ENCODE measurements at places on chromosomes 2 and 18.
A peak's percentile ranks its signal among the peaks of the same experiment; 100 is the strongest.

DNA sequence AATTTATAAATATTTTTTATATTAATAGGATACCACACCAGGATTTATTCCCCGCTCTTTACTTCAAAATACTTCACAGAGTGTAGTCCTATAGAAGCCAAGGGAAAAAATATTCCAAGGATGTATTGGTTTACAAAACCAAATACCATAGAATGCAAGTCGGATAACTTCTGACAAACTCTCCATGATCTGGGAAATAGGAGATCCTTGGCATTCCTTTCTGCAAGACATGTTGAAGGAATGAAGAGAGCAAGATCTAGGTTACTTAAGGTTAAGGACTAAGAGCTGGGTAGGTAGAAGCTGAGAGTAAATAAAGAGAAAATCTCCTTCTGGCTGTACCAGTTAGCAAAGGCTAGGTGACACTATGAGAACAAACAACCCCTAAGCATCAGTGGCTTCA is 141.2 kb downstream of the LRATD1 start:
- DNase-seq: no peak

DNA sequence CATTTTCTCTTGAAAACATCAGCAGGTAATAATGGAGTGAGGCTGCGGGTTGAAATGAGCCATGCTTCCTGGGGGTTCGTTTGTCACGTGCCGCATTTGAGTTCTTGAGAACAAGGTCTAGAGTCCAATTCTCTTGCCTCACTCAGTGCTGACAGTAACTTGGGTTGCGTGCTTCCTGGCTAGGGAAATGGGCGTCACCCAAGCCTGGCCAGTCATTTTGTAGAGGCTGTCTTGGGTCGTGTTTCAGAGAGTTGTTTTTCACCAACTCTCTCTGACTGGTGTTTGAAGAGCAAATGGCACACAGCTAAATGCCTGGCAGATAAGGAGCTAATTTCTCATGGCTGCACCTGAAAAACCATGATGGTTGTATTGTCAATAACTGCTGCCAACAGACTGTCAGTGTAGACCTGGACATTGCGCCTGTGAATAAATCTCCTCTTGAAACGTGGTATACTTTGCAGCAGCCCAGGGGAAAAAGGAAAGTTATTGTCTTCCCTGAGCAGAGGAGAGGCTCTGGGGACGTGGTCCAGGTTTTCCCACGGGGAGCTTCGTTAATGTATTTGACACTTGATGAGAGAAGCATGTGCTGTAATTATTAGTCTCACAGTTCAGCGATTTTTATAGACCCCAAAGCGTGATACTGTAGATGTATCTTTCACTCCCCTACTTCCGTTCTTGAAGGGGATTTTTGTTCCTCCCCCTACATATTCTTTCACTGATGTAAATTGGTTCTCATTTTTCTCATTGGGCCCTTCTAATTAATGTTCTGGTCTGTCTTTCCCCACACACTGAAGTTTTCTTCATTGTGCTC is 196.0 kb downstream of the FHOD3 start:
- DNase-seq: peak; percentile 25

DNA sequence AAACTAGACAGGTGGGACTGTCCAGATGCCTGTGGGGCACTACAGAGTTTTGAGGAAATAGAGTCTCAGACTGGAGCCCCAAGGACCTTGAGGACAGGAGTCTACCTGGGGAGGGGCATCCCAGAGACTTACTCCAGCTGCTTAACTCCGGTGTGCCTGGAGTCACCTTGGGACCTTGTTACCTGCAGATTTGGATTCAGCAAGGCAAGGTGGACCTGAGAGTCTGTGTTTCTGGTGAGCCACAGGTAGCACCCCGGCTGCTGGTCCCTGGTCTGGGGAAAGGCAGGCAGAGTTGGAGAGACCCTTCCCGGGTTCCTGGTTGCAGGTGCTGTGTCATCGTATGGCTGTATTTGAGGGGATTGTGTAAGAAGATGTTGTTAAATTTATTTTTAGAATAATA is 102.4 kb downstream of the AGAP1 start:
- DNase-seq: no peak

DNA sequence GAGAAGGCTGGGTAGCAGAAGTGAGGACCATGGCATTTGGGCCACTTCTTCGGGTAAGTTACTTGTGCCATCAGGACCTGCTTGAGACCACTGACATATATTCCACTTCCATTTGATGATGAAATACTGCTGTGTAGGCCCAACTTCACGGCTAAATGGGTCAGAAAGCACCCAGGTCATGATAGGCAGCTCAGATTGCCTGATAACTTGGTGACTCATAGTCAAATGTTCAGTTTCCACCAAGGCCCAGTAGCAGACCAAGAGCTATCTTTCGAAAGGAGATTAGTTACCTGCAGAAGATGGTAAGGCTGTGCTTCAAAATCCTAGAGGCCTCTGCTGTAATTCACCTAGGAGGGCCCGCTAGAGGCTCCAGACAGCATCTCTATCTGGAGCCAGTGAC is 31.8 kb upstream of the MEX3C start:
- no peak for DNase-seq

GRCh38 chr2:56169521-56169920 is 14.3 kb upstream of the CCDC85A start:
- DNase-seq: no peak

DNA sequence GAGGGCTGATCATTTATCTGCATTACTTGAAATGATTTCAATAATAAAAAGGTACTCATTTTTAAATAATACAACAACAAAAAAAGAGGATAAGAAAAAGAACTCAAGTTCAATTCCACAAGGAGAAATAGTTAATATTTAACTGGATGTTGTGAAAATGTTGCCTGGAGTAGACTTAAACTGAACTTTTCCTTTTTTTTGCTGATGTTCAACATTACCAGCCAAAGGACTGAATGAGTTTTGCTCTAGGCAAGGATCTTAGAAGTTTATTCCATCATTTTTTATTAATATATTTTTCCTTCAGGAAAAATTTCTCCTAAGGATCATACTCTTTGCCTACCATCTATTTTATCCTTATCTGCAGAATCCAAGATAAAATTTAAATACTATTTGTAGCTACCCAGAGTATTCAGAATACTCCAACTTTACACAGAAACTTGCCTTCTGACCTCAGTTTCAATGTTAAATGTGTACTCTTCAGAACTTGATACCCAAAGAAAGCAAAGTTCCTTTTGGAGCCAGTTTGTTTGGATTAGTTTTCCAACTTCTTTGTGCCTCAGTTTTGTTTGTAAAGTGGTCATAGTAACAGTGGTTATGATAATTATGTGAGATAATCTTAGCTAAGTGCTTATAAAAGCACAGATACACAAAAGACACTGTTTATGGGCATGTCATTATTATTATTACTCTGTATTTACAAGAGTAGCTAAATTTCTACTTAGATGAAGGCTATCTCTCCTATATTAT is 12.8 kb downstream of the CKAP2L start:
- DNase-seq: no peak

GRCh38 chr2:96145036-96145847 is at the start of gene DUSP2:
DUSP2 (minus strand) TSS chr2:96145440; CDS start chr2:96145354, 86 bp downstream.
- peak; percentile 30 for DNase-seq

DNA sequence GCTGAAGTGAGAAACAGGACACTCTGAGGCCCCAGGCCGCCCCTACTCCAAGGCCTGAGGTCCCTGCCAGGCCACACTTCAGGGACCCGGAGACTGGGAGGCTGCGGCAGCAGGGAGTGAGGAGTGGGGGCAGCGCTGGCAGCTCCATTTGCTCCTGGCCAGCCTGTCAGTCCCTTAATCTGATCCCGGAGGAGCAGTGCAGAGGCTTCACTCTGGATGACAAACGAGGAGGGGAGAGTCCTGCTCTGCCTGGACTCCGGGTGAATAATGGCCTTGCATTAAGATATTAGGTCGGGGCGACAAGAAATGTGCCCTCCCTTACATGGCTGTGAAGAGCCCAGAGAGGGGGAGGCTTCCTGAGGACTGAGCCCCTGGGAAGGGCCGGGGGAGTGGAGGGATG is 14.3 kb upstream of the PRSS56 start:
- DNase-seq: no peak

DNA sequence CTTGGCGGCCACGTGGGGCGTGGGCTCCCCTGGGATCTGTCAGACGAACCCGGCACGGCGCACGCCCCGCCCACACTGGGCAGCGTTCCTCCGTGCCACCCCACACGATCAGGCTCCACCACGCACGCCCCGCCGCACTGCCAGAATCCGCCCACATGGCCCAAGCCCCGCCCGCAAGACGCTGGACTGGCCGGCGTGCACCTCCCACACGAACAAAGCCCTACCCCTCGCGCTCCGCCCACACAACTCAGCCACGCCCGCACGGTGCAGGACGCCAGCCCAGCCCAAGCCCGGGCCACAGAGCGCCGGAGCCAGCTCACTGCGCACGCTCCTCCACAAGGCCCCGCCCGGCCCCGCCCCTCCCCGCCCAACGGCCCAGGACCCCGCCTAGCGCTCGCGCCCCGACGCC is 555 bp downstream of the TMEM18 start:
- DNase-seq: peak; percentile 94

- no peak for DNase-seq
These were observed 11.4 kb upstream of the CNDP1 start for GRCh38 chr18:74522635-74523548.

GRCh38 chr2:240591226-240591625 is 4.7 kb downstream of the CAPN10 start:
- DNase-seq: no peak

- DNase-seq: no peak
These were observed 150.7 kb downstream of the TMEM200C start for GRCh38 chr18:5744659-5745058.

DNA sequence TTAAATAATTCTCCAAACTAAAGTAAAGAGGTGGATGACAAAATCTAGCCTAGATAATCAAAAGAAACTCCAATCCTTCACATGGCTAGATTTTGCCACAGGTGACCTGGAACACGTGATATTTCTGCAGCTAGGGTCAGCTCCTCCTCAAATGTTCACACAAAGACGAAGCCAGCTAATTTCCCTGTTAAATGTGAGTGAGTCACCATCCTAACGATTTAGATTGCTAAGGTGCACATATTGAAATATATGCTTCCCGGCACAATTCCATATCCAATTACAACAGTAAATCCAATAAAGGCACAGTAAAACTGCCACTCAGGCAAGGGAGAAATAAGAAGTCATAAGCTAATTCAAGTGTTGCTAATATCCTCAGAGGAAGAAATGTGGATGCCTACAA is 28.7 kb downstream of the IKZF2 start:
- DNase-seq: no peak

- DNase-seq: no peak
These were observed 111.6 kb upstream of the SERTAD2 start for GRCh38 chr2:64765160-64765805.

- no peak for DNase-seq
These were observed 46.5 kb downstream of the IL1RL2 start for GRCh38 chr2:102233132-102233884.

GRCh38 chr2:113240150-113240914 is 38.4 kb downstream of the PAX8 start:
- DNase-seq: peak; percentile 94

DNA sequence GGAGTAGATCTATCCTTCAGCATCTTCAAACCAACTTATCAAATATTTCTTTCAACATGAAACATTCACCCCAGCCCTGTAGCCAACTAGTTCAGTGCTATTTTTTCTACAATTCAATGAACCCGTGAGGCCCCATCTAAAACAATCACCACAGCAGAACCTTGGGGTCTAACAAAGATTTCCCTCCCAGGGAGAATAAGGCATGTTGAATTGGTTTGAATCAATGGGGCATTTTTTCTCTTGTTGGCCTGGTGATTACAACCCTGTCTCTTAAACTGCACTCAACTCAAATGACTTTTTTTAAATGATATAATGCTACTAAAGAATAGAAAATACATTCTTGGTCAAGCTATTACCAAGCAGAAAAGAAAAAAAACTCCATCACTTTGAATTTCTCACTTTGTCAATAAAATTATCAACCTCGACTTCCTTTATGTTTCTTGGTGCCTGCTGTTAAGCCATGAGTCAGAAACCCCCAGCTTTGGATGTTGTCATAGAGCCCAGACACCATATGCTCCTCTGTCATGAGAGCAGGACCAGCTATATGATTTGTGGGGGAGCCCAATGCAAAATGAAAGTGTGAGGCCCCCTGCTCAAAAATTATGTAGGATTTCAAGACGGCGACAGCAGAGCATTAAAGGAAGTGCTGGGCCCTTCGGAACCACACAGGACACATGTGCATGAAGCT is 282.4 kb downstream of the MEIS1 start:
- no peak for DNase-seq

DNA sequence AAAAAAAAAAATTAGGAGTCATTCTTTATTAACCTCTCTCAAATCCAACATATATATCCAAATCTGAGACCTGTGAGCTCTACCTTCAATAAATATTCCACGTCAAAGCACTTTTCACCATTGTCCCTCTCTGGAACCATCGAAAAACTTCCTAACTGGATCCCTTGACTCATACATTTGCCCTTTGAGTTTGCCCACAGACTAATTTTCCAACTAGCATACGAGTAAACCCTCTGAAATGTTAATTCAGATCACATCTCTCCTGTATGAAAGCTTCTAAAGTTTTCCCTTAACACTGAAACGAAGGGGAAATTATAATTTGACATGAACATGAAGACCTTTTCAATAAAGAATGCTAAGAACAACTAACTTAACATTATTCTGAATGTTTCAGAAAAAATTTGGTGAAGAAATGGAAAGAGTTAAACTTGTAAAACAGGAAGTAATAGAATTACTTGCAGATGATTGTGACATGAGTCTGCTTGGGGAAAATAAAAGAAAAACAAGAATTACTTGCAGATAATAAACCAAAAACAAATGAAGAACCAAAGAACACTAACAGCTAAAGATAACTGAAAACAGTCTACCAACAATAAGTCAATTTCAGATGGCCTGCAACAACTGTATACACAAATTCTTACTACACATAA is 110.6 kb downstream of the C2orf74 start:
- DNase-seq: no peak

- no peak for DNase-seq
These were observed 127.4 kb downstream of the NDUFA10 start for GRCh38 chr2:239897596-239898235.

DNA sequence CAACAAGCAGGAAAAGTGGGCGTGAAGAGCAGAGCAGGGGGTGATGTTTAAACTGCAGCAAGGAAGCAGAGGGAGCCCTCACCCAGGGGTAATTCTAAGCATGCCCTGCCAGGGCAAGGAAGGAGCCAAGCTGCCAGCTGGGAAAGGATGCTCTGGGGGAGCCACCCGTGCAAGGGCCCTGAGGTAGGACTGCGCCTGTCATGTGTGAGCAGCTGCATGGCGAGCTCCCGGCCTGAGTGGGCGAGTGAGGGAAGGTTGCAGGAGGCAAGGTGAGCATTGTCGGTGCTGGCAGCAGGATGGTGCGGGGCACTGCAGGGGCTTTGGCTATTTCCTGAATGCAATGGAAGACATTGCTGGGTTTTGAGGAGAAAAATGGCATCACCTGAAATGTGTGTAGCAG is 107.2 kb downstream of the COPS8 start:
- DNase-seq: no peak

GRCh38 chr2:186455613-186456012 is 30.4 kb upstream of the ZC3H15 start:
- DNase-seq: no peak

GRCh38 chr2:7930800-7931635 is 750.8 kb upstream of the ID2 start:
- peak; percentile 28 for DNase-seq

- no peak for DNase-seq
These were observed 2.2 kb downstream of the UBXN4 start for GRCh38 chr2:135743860-135744259.

- DNase-seq: no peak
These were observed 16.0 kb downstream of the HIBCH start for GRCh38 chr2:190303647-190304046.

Data from stromal cell of bone marrow (primary cell).